EH (cell line): ENCODE measurements at places on chromosomes 3 and 15.
A peak's percentile ranks its signal among the peaks of the same experiment; 100 is the strongest.

DNA sequence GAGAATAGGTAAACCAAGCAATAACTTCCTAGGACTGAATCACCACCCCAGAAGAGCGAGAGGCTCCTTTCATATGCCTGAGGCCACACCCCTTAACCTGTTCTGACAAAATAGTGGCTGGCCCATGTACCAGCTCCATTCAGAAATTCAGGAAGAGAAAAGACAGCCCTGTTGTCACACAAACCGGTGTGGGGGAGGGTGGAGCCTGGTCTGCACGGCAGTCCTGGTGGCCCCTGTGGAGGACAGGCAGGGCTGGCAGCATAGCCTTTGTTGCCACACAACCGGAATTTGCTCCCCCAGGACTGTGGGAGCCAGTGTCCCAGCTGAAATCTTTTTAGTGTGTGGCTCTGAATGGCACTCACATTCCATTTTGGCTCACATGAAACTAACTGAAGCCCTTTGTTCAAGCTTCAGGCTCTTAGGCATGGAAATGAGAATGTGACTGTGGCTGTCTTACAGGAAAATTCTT is 23.8 kb downstream of the RLBP1 start:
- DNase-seq: peak; percentile 7

GRCh38 chr3:155007729-155008128 is 72.4 kb upstream of the MME start:
- no peak for DNase-seq

- DNase-seq: no peak
Measured at GRCh38 chr3:107810171-107811071, 280.4 kb downstream of the CD47 start.

GRCh38 chr15:62515696-62516395 is 350.8 kb upstream of the C2CD4B start:
- DNase-seq: peak; percentile 48

- DNase-seq: peak; percentile 12
Measured at GRCh38 chr3:178750639-178751300, 214.5 kb downstream of the KCNMB2 start.

GRCh38 chr15:83854950-83855707 is 201.2 kb downstream of the ADAMTSL3 start:
- DNase-seq: no peak

GRCh38 chr3:124448954-124449353 is 281.3 kb upstream of the UMPS start:
- DNase-seq: no peak

DNA sequence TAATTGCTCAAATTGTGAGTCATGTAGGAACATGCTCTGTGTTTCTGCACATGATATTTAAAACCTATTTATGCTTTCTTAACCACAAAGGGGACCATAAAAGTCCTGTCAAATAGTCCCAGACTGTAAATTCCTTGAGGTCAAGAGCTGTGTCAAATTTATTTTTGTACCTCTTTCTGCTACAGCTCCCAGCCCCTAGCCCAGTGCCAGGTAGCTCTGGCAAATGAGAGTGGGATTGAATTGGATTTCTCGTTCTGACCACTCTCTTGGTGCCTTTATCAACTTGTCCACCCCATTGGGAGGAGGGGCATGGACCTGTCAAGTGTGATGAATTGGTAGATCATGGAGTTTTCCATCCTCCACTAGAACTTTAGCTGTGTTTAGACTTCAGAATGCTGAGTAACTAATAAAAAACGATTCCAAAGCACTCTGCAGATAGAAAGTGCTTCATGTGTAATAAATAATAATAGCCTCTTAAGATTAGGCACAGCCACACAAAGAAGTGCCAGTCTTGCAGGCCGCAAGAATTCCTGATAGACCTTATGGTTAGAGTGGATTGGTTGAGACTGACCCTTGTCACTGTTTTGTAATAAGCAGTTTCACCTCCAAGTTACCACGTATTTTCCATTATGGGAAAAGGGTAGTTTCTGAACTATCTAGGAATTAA is 120.4 kb downstream of the LPP start:
- DNase-seq: peak; percentile 76

- no peak for DNase-seq
Measured at GRCh38 chr15:26967719-26968269, 3.2 kb upstream of the GABRG3 start.

DNA sequence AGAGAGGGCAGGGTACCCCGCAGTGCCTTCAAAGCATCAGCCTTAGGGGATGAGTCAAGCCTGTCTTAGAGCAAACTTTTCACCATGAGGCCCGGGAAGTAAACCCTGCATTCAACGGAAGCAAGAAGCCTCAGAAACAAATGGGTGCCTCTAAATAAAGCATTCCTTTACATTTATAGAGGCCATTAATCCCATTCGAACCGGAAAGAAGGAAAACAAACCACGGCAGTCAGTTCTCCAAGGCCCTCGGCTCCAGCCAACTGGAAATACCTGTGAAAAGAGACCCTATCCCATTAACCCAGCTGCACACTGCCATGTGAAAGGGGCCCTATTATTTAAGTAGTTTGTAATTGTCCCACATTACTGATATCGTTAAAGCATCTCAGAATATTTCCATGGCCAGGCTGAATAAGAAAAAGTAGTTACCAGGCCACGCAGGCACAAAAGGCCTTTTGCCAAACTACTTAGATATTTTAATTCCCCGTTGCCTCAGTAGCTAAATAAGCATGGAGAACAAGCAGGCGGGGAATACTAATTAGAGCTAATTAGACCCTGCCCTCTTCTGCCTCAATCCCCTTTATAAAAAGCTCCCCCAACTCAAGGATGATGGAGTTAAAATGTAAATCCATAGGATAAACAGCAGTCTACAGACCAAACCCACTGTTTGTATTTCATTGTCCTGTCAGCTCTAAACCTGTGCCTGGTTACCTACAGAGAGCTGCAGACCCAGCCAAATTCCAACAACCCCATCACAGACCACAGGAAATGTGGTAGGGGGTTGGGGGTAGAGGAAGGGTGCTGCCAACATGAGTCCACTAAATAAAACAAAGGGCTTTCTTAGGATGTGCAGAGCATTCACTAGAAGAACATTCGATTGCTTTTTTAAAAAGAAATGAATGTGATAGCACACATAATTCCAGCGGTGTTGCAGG is 4.1 kb downstream of the ITGB5 start:
- peak; percentile 65 for DNase-seq

DNA sequence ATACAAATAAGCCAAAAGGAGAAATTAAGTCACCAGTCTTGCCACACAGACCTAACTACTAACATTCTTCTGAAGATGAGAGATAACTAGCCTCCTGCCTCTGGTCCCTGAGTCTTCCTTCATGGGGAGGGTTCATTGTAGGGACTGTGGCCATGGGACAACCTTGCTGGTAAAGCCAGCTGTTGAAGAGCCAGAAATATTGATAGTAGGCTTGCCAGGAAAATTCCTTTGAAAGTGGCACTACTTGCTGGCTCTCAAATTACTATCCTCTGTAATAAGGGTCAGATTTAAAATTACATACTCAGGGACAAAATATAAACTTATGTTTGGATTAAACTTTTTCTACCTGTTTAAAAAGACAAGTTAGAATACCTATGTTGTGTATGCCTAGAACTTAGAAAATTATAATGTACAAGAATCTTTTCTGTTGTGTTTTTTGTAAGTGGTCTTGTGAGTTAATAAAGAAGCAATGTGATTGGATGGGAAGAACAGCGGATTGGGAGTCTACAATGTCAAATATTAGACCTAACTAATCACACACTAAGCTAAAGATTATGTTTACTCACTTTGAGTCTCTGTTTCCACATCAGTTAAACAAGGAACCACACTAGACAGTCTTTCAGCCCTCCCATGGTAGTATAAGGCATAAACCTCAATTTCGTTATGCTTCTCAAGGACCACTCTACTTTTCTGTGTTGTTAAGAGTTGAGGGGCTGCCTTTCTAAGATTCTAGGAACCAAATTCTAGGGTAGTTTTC is 60.0 kb upstream of the TRIM71 start:
- DNase-seq: no peak

- DNase-seq: no peak
Measured at GRCh38 chr3:42843713-42844411, 31.8 kb downstream of the CYP8B1 start.

DNA sequence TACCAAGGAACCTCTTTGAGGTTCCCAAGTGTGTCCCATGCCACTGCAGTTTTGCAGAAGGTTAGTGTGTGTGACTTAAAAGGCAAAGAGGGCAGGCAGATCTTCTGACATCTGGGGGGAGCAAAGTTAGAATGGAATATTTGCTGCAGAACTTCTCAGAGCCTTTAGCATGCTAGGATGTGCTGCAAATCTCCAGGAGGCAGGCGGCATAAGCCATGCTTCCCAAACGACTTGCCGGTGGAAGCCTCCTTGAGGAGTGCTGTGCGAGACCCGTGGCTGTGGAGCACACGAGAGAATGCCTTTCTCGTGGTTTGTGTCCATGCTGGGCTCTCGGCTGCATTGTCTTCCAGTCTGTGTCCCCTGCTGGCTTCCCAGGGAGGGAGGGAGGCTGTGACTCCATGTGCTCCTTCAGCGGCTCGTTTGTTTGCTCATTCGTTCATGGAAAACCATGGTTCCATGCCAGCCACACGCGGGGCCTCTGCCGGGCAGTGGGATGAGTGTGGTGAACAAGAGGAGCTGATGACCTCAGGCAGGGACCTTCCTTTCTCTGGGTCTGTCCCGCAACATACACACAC is 13.8 kb downstream of the HDAC11 start:
- DNase-seq: no peak

GRCh38 chr15:54046093-54046492 is 67.9 kb downstream of the UNC13C start:
- no peak for DNase-seq

DNA sequence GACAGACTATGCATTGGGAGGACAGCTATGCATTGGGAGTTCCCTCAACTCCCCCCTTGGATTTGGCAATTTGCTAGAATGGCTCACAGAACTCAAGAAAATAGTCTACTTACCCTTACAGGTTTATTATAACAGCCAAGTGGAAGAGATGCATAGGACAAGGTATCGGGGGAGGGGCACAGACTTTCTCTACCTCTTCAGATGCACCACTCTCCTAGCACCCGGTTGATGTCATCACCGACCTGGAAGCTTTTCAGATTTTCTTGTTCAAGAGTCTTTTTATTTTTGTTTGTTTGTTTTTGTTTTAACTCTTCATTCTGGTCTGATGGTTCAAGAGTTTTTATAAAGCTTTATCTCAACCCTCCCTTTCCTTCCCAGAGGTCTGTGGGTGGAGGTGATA is 20.7 kb upstream of the ADAMTS9 start:
- DNase-seq: no peak

DNA sequence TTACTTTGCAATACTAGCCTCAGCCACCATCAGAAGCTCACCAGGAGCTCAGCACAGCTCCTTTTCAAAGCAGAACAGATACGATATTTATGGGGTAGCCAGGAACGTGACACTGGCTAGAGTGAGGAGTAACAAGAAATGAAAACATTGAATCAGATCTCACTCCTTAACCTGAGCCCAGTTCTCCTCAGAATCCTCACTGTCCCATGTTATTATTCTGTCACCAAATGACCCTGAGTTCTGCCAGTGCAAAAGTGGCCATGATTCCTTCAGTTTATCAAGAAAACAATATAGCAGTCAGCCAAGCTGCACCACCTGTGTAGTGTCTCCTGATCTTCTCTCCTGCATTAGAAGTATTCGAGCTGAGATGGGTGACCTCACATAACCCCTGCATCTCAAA is 956.7 kb downstream of the TUSC7 start:
- no peak for DNase-seq

DNA sequence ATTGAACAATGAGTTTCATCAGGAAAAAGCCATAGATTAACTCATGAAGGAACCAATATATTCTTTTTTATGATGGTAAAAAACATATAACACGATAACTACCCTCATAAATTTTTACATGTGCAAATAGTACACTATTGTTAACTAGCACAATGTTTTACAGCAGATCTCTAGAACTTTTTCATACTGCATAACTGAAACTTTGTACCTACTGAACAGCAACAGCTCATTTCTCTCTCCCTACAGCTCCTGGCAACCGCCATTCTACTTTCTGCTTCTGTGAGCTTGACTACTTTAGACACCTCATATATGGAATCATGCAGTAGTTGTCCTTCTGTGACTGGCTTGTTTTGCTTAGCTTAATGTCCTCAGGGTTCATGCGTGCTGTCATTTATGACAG is 235.4 kb downstream of the NFKBIZ start:
- DNase-seq: no peak

GRCh38 chr3:107910713-107911259 is 180.0 kb downstream of the CD47 start:
- DNase-seq: no peak

- no peak for DNase-seq
Measured at GRCh38 chr3:146705225-146705624, 100.1 kb upstream of the PLSCR5 start.

- no peak for DNase-seq
Measured at GRCh38 chr15:53160092-53160704, 370.1 kb upstream of the ONECUT1 start.

DNA sequence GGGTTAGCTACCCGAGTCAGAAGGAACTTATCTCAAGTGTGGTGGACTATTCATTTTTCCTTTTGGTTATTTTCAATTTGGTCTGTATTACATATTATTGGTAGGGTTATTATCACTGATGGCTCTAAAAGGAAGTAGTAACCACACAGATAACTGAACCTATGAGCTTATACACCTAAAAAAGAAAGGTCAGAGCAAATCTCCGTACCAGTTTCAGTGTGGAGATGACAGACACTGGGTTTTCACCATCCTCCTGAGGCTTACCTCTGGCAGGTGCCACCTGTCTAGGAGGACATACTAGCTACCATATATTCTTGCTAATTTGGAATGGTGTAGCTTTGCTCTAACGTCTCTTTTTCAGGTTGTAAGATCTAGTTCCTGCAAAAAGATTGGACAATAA is 10.2 kb downstream of the GAP43 start:
- no peak for DNase-seq

DNA sequence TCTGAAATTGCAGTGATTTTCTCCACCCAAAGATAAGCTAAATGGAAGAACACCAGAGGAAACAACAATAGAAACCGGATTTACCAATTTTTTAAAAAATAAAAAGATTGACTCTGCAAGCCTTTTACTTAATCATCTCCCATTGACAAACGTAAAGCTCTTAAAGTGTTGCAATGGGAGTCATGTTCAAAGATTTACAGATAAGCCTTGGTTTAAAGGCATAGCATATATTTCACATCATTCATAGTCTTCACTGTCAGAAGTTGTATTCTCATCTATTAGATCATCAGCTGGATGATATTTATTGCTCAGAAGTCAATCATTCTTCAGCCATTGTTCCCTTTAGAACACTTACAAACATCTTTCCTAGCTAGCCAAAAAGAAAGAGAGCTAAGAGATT is 397.6 kb downstream of the GBE1 start:
- no peak for DNase-seq

- DNase-seq: peak; percentile 75
Measured at GRCh38 chr3:17632401-17633100, 109.9 kb downstream of the TBC1D5 start.

GRCh38 chr3:64467255-64467944 is 220.4 kb downstream of the ADAMTS9 start:
- DNase-seq: no peak

GRCh38 chr3:126463521-126463920 is 12.2 kb downstream of the ZXDC start:
- no peak for DNase-seq

DNA sequence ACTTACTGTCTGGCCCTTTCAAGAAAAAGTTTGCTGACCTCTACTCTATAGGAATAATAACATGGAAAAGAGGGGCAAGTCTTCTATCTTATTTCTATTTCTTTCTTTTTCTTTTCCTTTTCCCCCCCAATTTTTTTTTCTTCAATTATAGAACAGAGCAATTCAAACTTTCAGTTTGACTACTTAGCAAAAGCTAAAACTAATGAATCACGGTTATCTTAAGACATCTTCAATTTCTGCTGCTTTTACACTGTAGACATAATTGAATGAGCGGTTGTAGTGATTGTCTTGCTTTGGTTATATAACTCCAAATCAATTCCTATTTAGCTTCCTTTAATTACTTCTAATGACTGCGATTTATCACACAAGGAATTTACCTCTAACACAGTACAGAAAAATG is 74.3 kb upstream of the P2RY1 start:
- no peak for DNase-seq
